CD4-positive, alpha-beta T cell (primary cell): ENCODE measurements at places on chromosomes 12 and 14.

GRCh38 chr12:1927051-1927680 lies 8.7 kb upstream of the CACNA2D4 start:
- no peak for DNase-seq

- no peak for DNase-seq
These were observed 153.8 kb downstream of the BCL11B start for GRCh38 chr14:99118046-99118721.

DNA sequence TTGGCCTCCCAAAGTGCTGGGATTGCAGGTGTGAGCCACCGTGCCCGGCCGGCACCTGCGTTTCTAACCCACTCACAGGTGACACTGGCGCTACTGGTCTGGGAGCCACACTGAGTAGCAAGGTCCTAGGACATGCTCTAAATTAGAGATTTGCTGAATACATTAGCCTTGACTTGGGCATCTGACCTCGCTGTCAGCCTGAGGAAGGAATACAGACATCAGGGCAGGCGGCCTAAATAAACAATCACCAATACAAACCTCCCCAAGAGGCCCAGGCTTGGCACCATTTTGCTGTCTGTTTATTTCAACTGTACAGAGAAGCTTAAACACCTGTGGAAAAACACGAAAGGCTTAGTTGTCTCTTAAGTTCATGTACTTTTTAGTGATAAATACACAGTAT lies 27.5 kb downstream of the P2RX4 start:
- no peak for DNase-seq

GRCh38 chr14:55553791-55554190 lies 26.2 kb upstream of the KTN1 start:
- no peak for DNase-seq

GRCh38 chr12:117162167-117162539 lies 28.1 kb downstream of the FBXO21 start:
- DNase-seq, result no peak

GRCh38 chr12:40253936-40254335 lies 29.1 kb downstream of the LRRK2 start:
- DNase-seq, result no peak

DNA sequence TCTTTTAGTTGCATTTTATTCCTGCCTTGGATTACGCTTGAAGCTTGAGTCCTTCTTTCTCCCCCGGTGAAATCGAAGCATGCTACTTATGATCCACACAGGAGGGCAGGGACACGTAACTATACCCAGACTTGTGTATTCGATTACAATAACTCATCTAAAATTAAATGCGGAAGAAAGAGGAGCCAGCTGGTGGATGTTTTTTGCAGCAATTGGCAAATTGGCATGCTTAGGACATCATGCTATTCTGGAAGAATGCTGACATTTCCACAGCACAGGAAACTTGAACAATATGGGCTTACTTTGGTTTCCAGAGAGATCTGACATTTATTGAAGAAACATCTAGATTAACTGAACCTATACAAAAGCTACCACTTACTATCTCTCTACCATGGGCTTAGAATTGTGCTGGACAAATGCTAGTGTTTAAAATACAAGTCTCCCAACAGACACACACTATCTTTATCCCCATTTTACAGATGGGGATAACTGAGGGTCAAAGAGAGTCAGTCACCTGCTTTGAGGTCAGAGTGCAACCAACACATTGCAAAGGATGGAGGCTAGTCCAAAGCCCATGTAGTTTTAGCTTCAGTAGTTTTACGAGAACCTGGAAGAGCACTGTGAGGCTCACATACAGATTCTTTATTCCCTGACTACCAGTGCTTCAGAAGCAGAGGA lies 36.3 kb downstream of the LGMN start:
- no peak for DNase-seq

DNA sequence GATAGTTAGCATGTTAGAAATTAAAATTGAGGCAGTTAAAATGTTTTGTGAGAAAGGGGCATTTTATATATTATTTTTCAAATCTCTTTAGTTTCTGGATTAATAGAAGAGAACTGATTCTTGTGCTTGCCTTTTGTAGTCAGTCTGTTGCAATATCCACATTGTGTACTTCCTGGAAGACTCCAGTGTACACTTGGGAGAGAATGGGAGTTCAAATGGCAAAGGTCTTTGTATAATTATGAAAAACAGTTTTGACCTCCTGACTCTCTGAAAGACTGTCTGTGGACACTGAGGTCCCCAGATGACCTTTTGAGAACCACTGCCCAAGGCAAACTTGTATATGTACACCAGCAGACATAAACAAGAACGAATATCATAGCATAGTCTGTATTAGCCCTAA lies 12.1 kb downstream of the E2F7 start:
- no peak for DNase-seq

DNA sequence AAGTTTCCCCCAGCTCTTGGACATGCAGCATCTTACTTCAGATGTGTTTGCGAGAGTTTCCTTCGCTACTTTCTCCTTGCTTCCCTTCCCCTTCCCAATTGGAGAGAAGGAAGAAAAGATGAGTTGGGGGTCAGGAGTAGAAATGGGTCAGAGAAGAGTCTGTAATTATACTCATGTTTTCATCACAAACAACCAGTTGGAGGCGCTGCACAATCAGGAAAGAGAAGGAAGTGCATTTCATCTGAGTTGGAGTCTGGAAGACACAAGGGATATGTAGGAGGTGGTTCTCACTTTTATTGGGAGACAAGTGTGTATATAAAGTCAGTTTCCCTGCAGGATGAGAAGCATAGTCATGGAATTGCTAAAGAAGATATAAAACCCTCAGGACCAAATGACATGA lies 31.3 kb upstream of the VSX2 start:
- no peak for DNase-seq
